A549 (cell line): ENCODE measurements at places on chromosomes 1 and 21.

- DNase-seq = no peak
These were observed 52.0 kb downstream of the KIF21B start for GRCh38 chr1:200971428-200971903.

GRCh38 chr1:43255438-43256210, 14.2 kb upstream of the TMEM125 start:
- DNase-seq = no peak

DNA sequence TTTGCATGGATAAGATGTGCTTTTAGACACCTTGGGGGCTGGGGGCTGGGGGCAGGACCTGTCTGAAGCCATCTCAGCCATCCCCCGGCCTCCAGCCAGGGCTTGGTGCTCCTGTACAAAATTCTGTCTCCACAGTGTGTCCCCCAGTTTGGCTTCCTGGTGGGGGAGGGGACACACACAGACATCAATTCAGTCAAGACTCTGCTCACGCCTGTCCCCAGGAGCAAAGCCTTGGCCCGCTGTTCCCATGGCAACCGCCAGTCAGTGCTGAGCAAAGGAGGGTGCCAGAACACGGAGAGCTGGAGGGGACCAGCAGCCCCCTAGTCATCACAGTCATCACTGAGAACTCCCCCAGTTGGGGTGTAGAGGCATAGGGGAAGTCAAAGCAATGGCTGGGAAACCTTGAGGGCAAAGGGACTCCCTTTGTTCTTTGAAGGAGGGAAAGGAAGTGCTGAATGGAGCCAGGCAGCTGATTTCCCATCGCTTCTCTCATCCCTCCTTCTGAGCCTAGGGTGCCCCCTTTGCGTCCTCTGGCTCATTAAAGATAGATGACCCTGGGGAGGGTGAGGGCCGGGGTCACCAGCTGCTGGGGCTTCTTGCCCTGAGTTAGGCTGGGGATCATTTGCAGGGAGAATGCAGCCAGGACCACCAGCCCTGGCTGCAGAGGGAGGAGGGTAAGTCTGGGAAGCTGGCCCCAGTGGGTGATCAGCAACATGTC, 134.9 kb upstream of the IPO9 start:
- DNase-seq = no peak

- DNase-seq = no peak
These were observed 16.7 kb downstream of the TMEM63A start for GRCh38 chr1:225865514-225865913.

GRCh38 chr1:28290851-28291250, 31.5 kb downstream of the SESN2 start:
- DNase-seq = no peak

DNA sequence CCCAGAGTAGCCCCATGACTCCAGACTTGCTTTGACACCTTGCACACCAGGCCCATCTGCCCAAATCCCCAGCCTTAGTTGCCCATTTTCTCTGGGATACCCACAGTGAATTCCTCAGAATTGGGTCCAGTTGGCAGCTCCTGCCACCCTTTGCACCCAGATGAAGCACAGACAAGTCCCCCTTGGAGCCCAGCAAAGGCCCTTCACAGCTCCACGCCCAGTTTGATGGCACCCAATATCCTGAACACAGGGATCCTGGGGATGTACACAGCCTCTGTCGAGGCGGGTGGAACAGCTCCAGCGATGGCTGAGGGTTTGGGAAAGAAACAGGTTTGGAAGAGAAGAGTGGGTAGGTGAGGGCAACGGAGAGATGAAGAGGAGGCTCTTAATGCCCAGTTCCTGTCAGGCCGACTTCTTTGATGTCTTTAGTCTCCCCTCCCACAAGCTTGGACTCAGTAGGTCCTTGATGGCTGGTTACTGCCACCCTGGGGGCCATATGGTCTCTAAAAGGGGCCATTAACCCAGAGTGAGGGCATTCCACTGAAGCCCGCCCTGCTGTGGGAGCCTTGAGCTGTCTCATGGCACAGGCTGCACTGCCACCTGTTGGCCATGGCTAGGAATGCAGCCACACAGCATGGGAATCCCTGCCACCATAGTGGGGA, 21.7 kb downstream of the TMEM53 start:
- DNase-seq = peak; percentile 60

DNA sequence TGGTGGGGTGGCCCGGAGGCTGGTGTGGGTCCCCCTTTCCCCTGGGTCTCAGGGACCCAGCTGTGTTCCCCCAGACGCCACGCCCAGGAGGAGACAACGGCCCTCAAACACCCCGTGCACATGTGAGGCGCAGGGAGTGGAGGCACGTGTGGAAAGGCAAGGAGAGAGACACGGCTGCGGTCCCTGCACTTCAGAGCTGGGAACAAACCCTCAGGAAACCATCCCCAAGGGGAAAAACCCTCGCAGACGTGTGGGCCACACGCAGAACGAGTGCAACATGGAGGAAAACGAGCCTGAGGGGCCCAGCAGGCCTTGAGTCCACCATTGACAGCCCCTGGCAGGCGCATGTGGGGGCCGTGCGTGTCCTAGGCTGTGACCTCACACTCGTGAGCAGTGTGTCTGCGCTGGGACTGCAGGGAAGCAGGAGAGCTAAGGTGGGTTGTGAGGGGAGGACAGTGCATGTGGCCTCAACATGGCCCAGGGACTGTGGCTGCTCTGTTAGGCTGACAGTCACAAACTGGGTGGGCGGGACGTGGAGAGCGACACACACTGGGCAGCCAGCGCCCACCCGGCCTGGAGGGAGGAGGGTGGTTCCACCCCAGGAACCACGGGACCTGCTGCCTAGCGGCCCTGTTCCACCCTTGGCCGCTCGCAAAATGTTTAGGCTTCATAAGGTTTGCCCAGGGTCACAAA, 20.0 kb downstream of the ITGB2 start:
- DNase-seq = no peak

- DNase-seq = peak; percentile 26
These were observed 12.8 kb upstream of the CDC42 start for GRCh38 chr1:22039594-22040285.

- no peak for DNase-seq
These were observed 64.6 kb downstream of the SIK1 start for GRCh38 chr21:43362321-43362791.
